ENCODE measurements at places on chromosomes 4 and X.

DNA sequence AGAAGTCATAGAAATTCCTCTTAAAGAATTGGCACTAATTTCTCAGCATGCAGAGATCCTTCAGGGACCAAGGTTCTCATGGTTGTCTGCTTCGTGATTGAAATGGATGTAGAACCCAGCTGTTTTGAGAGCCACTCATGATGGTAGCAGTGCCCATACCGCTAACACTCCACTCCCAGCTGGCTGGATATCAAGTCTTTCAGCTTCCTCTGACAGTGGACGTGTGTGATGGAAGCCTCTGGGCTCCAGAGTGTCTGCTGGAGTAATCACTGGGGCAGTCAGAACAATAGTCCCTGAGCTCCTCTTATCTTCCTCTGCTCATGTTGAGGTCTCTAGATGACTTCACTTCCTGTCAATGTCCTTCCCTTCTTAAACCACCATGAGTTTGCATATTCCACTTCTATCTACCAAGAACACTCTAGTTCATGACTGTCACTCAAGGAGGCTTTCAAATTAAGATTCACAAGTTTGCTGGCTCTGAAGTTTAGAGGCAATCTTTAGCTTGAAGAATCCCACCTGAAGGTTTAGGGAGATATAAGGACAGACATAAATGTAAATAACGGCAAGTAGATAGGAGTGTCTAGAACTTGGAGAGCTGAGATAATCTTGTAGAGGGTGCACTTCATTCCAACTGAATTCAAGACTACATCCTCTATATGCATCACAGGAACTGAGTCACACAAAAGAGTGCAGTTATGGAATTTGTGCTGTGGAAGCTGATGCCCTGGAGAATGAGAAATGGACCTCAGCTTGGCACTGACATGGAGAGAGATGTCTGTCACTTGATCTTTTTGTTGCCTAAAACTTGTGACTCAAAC is 64.5 kb upstream of the WDR1 start:
- DNase-seq = no peak

- no peak for DNase-seq
Observed at GRCh38 chr4:110371016-110371770, 104.8 kb upstream of the ENPEP start.

GRCh38 chrX:5549512-5549911 is 679.2 kb downstream of the NLGN4X start:
- DNase-seq = no peak

- DNase-seq = no peak
Observed at GRCh38 chr4:1236103-1236641, 12.8 kb downstream of the CTBP1 start.

DNA sequence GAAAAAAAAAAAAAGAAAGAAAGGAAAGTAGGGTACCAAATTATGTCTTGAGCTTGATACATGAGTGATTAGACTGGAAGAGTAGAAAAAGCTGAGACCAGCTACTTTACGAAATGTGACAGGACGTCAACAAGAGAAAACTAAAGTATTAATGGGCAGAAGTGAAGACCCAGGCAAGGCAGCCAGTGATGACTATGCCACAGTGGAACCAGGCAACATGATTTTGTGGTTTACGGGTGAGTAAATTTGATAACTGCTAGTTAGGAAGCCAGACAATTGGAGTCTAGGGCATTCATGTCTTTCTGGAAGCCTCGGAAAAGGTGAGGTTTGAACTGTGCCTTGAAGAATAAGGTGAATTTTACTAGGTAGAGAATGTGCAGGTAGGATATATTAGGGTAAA is 326.4 kb downstream of the TENM3 start:
- no peak for DNase-seq

- DNase-seq = no peak
Observed at GRCh38 chrX:9286234-9286633, 178.6 kb upstream of the TBL1X start.

GRCh38 chrX:94288325-94288724 is 614.3 kb downstream of the FAM133A start:
- no peak for DNase-seq

DNA sequence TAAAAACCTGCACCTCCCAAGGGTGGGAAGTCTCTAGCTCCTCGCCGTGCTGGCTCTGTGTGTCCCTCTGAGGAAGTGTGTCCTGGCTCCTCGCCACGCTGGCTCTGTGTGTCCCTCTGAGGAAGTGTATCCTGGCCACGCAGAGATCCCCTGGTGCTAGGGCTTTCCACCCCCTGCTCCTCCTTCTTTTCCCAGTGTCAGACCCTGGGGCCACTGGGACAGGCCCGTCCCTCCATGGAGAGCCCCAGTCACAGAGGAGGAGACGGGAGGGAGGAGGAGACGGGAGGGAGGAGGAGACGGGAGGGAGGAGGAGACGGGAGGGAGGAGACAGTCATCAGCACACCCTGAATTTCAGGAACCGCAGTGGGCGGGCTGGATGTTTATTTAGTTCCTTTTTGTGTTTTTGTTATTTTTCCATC is 53.8 kb upstream of the HGFAC start:
- no peak for DNase-seq

DNA sequence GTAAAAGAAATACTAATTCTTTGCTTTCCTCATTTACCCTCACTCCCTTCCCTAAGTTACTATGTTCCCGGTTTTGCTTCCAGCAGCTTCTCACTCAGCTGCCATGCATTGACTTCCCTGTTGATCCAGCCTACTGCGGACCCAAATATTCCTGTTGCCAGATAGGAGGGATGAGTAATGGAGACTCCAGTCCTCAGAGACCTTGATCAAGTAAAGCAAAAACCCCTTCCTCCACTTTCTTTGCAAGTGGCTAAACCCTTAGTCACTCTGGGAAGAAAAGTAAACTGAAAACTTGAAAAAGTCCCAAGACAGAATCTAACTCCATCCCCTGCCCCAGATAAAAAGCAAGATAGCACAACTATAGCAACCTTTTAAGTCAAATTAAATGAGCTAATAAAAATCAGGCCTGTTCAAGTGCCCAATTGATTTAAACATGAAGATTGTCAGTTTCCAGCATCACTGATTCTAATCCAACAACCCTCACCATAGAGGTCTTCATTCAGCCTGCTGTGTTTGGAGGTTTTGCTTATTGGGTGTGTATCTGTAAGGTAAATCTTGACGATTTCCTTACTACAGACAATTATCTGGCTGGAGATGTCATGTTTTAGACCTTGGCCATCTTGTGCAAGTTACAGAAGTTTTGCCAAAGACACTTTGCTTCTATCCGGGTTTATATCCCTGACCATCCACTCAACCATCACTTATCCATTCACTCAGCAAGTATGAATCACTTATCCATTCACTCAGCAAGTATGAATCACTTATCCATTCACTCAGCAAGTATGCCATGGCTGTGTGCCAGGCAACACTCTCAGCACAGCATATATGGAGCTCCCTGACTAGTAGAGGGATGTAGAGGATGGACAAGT is 17.6 kb downstream of the FGFBP1 start:
- no peak for DNase-seq

DNA sequence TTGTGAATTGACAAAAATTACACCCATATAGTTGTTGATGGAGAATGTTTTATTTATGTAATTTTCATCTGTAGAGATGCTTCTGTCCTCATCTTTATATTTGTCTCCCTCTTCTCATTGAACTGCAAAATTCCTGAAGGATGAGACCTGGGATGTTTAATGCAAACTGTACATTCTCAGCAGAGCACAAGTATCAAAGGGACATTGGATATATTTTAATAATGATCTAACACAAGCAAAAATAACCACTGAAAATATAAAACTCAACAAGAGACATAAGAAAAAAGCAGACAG is 28.6 kb downstream of the UGDH start:
- DNase-seq = no peak

DNA sequence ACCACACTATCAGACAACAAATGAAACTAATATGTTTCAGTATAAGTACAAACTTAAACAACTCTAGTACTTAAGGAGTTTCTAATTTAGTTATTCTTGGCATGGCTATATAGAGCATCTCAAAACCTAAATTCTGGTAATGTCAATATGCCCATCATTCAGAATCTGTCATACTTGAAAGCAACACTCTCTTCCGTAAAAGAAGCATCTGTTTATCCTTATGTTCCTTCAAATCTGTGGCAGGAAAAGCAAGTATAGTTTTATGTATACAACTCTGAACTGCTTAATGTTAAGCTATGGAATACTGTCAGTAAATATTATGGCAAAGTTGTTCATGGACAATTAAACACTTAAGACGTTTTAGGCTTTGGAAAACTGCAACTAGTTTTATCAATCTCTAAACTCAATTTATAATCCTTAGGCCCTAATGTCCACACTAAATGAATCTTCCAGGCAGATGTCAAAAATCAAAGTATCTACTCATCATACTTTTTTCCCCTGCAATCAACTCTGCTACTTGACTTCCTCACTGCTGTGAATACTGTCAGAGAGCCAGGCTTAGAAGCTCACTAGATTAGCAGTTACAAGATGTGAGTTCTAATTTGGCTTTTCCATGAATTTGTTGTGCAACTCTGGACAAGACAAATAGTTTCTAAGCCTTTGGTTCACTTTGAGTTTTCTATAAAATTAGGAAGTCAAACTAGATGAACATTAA is 109.4 kb downstream of the SCLT1 start:
- DNase-seq = no peak

DNA sequence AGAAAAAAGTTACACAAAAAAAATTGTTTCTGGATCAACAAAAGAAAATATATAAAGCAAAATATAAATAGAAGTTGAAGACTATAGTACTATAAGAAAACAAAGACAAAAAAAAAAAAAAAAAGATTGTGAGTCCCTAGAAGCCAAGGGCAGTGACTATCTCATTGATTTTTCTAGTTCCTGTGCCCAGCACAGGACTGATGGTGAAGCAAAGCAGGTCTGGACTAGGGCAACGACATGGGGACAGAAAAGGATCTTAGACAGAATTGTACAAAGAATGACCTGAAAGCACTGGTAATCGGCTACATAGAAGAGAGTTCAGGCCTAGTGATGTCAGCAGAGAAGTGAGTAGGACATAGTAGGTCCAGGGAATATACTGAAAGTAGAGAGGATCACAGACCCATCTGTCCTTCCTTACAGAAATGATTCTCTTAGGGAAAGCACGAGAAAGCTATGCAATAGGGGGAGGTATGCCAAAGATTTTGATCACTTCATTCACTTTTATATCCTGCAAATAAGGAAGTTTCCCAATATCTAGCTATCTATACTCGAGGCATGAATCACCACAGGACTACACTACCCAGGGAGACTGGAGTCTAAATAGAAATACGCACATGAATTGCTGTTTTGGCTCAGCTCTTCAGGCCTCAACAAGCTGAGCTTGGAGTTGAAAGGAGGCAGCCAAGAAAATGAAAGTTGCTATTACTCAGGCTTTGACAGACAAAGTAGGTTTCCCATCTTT is 230.9 kb upstream of the GPC4 start:
- DNase-seq = no peak

DNA sequence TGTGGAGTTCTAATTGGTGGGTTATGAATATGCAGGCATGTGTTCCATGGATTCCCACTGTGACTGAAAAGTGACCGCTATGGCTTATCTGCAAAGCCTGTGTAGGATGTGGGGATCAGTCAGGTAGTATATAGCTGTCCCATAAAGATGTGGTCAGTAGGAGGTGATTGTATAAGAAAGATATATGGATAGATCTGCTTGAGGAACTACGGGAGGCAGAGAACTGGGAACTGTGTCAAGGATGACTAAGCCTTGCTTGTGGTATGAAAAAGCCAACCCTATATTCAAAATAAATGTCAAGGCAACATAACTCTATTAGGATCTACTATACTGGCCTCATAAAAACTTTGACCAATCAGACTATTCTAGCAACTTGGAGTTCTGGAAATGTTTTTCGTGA is 185.2 kb downstream of the KLHL4 start:
- DNase-seq = no peak

- no peak for DNase-seq
Observed at GRCh38 chr4:156773648-156774357, 197.8 kb downstream of the PDGFC start.

GRCh38 chrX:134604701-134605311 is 53.5 kb downstream of the PLAC1 start:
- DNase-seq = no peak

GRCh38 chr4:180028682-180029081 is 2214.5 kb upstream of the TENM3 start:
- no peak for DNase-seq

DNA sequence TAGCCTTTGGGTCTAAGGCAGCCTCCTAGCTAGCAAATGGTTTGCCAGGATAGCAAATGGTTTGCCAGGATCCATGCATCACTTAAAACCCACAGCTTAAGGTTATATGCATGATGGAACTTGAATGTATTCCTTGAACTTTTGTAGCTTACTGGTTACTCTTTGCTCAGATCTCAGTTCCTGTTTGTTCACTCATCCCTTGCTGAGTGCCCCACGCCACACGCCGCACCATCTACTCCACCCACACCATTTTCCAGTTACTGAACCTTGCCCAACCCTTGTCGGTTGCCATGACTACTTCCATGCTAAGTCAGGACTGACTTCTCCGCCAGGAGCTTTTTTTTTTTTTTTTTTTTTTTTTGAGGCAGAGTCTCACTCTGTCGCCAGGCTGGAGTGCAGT is 29.5 kb upstream of the XIAP start:
- DNase-seq = no peak

GRCh38 chrX:151225843-151226242 is 49.5 kb downstream of the GPR50 start:
- DNase-seq = no peak

DNA sequence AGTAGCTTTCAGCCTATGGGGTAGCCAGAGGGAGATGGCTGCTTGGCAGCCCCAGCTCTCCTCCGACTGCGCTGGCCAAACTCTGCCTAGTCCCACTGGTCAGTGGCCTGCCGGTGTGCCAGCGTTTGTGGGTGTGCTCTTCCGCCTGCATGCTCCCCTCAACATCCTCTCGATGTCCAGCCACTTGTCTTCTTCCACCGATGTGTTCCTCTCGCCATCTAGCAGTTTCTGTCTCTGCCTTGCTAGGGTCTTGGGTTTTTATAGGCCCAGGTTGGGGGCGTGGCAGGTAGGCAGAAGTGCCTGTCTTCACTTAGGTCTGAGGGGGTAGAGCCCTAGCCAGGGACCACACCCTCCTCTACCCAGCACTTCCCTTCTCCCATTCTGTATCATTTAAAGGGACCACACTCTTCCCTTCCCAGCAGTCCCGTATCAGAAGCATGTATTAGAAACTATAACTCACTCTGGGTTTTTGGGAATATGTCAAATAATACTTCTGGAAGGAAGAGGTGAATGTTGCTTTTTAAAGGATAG is 124.4 kb downstream of the KDM6A start:
- DNase-seq = no peak

DNA sequence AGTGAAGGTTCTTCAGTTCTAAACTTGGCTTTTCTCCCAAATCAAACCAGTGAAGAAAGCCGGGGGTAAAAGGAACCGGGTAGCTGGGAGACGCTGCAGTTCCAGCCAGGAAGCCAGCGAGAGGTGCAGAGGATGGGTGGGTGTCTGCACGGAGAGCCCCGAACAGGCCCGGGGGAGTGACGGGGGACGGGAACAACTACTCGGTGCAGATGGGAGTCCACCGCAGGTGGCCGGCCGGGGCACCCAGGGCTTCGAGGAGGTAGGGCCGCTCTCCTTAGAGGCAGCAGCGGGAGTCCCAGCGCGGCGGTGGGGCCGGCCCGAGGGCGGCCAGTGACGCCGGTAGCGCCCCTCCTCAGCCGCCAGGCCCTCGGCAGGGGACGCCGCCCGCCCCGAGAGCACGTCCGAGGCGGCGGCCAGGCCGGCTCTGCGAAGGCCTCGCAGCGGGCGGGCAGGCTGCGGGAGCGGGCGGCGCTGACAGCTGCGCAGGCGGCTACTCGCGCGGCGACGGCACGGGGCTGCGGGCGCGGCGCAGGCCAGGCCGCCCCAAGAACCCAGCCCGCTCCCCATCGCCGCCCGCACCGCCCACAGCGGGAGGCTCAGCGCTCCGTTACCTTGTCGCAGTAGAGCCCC is 449 bp downstream of the FBXL5 start:
- DNase-seq = no peak

- DNase-seq = no peak
Observed at GRCh38 chr4:110663738-110664444, 41.0 kb upstream of the PITX2 start.
